NT2/D1 (cell line): ENCODE measurements at places on chromosomes 4 and X.

DNA sequence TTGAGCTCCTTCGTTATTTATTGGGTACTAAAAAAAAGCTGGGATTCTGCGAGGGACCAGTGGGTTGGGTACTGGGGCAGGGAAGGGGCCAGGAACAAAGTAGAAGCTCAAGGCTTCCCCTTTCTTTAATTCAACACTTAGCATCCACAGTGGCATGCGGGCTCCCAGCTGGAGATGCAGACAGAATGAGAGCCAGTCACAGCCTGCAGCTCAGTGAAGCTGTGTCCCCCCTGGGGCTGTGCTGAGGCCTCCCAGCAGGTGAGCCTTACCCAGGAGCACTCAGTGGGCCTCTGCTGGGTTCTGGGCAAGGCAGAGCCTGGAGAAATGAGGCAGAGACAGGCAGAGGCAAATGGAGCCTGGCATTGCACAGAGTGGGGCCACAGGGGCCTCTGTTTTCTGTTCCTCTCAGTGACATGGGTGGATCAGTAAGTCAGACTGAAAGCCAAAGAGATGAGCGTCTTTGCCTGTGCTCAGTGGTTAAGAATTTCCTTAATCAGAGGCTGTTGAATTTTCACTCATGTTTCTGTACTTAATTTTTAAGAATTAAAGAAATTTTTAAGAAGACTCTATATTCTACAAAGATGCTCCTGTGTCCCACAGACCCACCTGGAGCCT lies 181.4 kb upstream of the RBPJ start:
- no peak for DNase-seq

DNA sequence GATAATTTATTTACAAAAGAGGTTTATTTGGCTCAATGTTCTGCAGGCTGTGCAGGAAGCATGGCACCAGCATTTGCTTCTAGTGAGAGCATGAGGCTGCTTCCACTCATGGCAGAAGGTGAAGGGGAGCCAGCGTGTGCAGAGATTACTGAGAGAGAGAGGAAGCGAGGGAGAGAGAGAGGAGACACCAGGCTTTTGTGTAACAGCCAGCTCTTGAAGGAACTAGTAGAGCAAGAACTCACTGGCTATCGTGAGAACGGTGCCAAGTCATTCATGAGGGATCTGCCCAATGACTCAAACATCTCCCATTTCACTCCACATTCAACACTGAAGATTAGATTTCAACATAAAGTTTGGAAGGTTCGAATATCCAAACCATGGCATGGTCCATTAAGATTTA lies 12.7 kb downstream of the GUCY1A1 start:
- no peak for DNase-seq

- DNase-seq = no peak
Measured at GRCh38 chr4:24645765-24646550, 61.6 kb upstream of the DHX15 start.

- DNase-seq = no peak
Measured at GRCh38 chrX:28946846-28947245, 359.6 kb downstream of the IL1RAPL1 start.

DNA sequence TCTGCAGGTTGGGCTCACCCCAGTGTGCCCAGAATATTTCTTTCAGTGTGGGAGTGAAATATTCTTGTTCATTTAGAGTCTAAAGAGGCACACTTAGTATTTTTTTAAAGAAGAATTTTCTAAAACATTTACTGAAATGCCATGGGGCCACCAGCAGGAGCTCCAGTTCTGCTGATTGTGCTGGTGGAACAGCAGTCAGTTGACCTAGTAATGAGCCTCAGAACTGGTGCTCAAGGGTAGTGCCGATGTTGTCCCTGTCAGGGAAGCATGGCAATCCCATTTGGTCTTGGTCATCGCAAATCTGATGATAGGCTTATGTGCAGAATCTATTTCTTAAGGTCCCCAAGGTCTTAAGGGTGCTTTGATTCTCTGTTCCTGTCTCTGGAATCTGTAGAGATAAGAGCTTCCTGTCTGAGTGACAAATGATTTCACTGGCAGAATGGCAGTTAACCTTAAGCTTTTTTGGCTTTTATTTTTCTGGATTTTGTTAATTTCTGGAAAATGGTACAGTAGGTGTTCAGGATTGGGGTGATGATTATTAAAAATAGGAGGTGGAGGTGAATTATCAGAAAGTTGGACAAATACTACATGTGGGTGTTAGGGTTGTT lies 31.3 kb downstream of the JADE1 start:
- no peak for DNase-seq

- DNase-seq = no peak
Measured at GRCh38 chrX:64192673-64193072, 12.8 kb downstream of the AMER1 start.

- DNase-seq = no peak
Measured at GRCh38 chr4:148808416-148808815, 366.2 kb upstream of the NR3C2 start.

GRCh38 chr4:152727784-152728183 lies 48.0 kb upstream of the TMEM154 start:
- no peak for DNase-seq

DNA sequence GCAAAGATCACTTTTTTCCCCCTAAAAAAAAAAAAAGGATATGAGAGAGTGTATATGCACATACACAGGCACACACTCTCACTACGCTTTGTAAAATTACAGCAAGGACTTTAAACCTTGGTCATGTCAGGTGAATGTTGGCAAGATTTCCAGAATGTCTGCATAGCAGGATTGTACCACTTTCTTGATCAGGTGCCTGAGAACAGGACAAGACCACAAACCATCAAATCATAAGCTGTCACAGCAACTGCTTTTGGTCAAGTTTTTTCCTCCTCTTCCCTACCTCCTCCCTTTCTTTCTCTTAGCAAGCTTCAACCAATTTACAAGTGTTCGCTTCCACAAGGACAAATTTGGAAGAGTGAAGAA lies 15.3 kb downstream of the PPARGC1A start:
- DNase-seq = no peak

- DNase-seq = no peak
Measured at GRCh38 chr4:7120341-7120740, 52.5 kb upstream of the GRPEL1 start.

GRCh38 chrX:153945956-153946943 lies 1.8 kb upstream of the RENBP start:
- no peak for DNase-seq

- DNase-seq = no peak
Measured at GRCh38 chrX:44392767-44393166, 49.3 kb upstream of the EFHC2 start.

- no peak for DNase-seq
Measured at GRCh38 chrX:23662187-23662586, 5.1 kb upstream of the PRDX4 start.

GRCh38 chrX:40531056-40531826 lies 49.5 kb upstream of the ATP6AP2 start:
- no peak for DNase-seq

GRCh38 chr4:89712141-89712540 lies 124.8 kb downstream of the SNCA start:
- DNase-seq = no peak
